ENCODE measurements at places on chromosomes 6 and 20.

DNA sequence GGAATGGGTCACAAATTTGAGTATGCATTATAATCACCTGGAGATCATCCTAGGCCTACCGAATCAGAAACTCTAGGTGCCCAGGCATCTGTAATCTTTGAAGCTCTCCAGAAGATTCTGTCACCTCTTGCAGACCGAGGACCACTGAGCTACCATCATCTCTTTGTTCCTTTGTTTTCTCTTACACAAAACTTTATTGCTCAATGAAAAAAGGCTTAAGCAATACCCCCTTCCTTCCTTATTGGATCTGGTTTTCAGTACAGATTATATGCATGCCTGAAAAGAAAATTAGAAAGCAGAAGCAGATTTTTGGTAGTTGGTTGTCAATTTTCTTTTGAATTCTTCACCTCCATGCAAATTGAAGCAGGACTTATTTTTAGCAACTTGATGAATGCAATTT is 31.3 kb downstream of the STX11 start:
- DNase-seq: no peak

- no peak for DNase-seq
Observed at GRCh38 chr6:110320307-110320706, 37.8 kb downstream of the METTL24 start.

GRCh38 chr6:47221565-47221964 is 88.1 kb downstream of the TNFRSF21 start:
- DNase-seq: no peak

- DNase-seq: no peak
Observed at GRCh38 chr6:162653808-162654207, 73.8 kb downstream of the PRKN start.

- no peak for DNase-seq
Observed at GRCh38 chr20:32577657-32578056, 7.5 kb downstream of the NOL4L start.

- DNase-seq: no peak
Observed at GRCh38 chr6:169980826-169981450, 229.5 kb downstream of the ERMARD start.

DNA sequence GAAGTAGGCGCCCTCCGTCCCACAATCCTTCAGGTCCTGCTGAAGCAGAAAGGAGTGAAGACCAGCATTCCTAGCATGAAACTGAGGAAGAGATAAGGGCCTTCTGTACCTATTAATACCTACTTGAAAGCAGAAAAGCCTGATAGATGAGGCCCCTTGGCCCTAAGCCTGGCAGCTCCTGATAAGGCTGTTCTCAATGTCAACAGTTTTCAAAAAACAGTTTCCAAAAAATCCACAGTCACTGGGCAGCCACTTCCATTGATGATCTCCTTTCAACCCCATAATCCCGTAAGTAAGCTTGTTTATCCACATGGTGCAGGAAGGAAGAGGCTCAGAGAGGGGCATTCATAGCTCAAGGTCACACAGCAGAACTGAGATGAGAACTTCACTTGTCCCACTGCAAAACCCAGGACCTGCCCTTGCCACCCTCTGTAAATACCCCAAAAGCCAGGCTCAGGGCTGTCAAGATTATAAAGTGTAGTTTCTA is 2.8 kb upstream of the E2F1 start:
- DNase-seq: no peak

DNA sequence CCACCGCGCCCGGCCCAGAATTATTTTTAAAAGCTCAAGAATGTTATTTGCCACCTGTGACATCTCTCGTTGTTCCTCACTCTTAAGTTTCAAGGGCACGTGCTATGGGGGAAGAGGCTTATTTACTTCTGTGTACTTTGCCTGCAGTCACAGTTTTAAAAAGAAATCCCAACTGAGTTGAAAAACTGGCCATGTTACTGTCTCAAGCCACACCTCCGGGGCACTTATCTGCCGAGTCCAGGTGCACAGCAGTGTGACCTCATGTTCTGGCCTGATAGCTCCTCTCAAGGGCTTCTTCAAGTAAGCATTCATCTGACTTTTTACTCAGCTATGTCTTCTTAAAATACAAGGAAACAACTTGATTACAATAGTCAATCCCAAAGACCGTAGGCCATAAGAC is 34.5 kb downstream of the SHLD1 start:
- no peak for DNase-seq

DNA sequence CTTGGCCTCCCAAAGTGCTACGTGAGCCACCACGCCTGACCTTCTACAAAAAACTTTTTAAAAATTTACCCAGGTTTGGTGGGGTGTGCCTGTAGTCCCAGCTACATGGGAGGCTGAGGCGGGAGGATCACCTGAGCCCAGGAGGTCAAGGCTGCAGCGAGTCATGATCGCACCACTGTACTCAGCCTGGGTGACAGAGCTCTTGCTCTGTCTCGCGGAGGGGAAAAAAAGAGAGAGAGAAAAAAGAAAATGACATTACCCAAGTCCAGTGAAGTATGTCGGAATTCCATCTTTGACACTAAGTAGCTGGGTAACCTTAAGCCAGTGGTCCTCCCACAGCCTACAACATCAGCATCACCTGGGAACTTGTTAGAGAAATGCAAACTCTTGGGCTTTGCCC is 18.8 kb upstream of the MAP1LC3A start:
- no peak for DNase-seq

GRCh38 chr6:67629258-67629657 is 1005.8 kb upstream of the ADGRB3 start:
- DNase-seq: no peak

DNA sequence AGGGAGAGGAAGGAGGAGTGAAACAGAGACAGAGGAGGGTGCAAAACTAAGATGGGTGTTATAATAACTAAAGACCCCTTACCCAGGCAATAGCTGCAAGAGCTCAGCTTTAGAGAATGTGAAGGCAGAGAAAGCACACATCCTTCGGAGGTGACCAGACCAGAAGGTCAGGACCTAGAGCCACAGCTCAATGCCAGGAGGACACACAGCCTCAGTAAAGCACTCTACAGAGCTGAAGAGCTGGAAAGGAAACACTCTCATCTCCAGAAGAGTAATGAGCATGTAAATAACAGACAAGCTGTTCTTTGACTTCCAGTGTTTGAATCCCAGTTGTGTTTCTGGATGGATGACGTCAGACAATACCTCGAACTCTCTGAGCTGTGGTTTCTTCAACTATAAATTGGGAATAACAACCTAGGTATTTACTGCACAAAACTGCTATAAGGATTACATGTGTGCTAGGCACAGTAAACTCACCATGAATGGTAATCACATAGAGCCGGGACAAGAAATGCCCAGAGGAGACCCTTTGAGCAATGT is 63.2 kb downstream of the MAP3K5 start:
- DNase-seq: no peak

DNA sequence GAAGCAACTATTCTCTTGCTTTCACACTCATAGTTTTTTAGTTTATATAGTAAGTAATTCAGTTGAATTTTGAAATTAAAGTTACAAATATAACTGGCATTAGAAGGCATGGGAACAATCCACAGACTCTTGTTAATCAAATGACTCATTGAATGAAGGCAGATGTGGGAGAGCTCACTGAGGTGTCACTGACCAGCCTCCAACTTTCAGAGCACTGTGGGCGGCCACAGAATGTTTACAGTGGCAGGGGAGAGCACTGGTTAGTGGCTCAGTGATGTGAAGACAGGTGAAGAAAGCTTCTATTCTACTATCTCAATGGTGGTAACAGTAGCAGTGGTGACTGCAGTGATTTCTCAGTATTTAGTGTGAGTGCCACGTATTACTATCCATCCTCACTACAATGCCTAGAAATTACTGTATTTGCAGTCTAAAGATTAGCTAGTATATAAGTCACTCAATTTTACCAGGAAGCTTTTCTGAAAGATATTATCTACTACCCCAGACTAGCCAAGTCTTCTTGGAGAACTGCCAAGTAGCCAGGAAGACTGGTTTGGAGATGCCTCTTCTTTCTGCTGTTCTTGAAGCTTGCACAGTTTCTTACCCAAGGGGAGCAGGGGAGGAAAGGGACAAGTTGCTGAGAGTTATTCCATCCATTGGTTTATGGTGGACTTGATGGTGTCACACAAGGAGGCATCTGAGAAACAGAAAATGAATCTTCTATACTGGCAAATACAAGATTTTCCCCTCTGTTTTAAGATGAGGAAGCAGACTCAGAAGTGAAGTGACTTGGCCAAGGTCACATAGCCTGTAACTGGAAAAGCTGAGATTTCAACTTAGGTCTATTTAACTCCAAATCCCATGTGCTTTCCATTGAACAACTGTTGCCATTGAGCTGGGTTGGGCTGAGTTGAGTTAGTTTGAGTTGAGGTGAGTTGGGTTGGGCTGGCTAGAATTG is 231.2 kb downstream of the ANKRD60 start:
- peak; percentile 40 for DNase-seq

- no peak for DNase-seq
Observed at GRCh38 chr20:63007646-63008488, 1.1 kb upstream of the BHLHE23 start.

DNA sequence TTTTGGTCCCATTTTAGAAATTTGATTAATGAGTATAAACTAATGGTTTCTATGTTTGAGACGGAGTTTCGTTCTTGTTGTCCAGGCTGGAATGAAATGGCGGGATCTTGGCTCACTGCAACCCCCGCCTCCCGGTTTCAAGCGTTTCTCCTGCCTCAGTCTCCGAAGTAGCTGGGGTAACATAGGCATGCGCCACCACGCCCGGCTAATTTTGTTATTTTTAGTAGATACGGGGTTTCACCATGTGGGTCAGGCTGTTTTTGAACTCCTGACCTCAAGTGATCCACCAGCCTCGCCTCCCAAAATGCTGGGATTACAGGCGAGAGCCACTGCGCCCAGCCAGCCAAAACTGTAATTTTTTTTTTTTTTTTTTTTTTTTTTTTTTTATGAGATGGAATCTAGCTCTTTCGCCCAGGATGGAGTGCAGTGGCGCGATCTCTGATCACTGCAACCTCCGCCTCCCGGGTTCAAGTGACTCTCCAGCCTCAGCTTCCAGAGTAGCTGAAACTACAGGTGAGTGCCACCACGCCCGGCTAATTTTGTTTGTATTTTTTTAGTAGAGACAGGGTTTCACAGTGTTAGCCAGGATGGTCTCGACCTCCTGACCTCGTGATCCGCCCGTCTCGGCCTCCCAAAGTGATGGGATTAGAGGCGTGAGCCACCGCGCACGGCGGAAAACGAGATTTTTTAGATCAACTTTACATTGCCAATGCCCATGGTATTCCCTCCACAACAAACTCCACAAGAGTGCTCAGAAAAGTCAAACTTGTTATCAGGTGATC is 127.8 kb downstream of the HFE start:
- DNase-seq: no peak

DNA sequence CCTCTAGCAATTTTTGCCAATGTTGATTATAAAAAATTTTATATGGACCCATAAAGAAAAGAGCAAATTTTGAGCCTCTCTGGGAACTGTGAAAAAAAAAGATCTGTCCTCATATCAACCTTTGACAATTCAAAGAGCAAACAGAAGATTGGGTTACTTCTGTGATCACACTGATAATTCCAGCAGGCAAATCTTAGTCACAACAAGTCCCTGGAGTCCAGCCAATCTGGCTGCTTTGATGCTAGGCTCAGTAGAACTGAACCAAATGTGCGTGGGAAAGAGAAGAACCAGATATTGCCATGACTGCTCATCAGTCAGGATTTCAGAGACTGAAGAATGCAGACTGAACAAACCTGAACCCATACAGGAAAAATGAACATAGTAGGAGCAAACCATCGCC is 438.4 kb upstream of the FLRT3 start:
- no peak for DNase-seq

- no peak for DNase-seq
Observed at GRCh38 chr20:20407891-20408805, 40.2 kb downstream of the INSM1 start.

DNA sequence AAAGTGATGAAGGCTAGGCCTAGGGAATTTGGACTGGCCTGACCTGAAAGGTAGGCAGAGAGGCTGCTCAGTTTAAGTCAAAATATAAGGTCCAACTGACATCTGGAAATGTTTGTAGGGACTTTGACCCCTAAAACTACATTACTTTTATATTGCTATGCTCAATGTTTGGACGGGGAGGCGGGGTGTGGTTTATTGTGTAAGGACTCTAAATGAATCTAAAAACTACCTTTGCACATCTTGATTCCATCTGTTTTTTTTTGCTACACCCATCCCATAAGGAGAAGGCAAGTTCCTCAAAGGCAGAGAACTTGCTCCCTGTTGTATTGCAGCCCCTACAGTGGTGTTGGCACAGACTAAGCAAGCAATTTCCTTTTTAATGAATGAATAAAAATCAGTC is 227.1 kb downstream of the HACE1 start:
- DNase-seq: no peak

DNA sequence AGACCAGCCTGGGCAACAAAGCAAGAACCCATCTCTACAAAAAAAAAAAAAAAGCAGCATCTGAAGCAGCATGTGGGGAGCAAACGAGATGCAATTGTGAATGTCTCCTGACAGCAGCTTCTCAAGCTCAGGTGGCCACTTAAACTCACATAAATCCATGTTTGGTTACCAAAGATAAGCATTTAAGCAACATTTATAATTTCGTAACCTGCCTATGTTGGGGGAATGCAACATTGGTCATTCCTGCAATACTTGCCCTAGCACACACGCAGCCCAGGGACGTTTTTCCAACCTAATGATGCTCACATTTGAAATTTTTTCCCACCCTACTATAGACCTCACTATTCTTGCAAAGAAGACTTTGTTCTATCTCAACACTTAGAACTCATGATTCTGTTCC is 113.3 kb downstream of the ZFP64 start:
- DNase-seq: no peak

GRCh38 chr6:118712969-118713368 is 61.6 kb upstream of the CEP85L start:
- no peak for DNase-seq

- DNase-seq: no peak
Observed at GRCh38 chr6:33176906-33177305, 15.4 kb downstream of the COL11A2 start.

GRCh38 chr20:11221046-11221445 is 547.2 kb upstream of the JAG1 start:
- DNase-seq: no peak

DNA sequence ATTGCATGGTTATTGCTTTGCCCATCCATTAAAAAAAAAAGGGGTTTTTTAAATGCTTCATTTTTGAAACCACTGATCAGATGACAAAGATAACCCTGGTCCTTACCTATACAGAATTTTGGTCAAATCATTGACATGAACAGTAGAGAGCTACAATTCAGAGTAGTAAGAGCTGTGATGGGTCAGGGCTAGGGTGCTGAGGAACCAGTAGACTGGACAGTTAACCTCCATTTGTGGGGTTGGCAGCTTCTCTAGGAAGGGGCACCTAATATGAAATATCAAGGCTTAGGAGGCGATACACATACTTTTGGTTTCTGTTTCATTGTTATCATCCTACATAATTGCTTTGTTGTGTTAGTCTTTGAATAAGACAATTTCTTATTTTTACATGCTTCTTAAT is 55.1 kb downstream of the ORC3 start:
- DNase-seq: no peak

All from H54 (cell line).